ENCODE measurements at places on chromosomes 7 and 10.
A peak's percentile ranks its signal among the peaks of the same experiment; 100 is the strongest.

GRCh38 chr7:117479225-117480054, at the start of gene CFTR:
CFTR (plus strand) TSS chr7:117480025; CDS start chr7:117480095, 70 bp downstream.
- no peak for DNase-seq

- DNase-seq, result no peak
These were observed 20.5 kb downstream of the GLCCI1 start for GRCh38 chr7:7989133-7989532.

DNA sequence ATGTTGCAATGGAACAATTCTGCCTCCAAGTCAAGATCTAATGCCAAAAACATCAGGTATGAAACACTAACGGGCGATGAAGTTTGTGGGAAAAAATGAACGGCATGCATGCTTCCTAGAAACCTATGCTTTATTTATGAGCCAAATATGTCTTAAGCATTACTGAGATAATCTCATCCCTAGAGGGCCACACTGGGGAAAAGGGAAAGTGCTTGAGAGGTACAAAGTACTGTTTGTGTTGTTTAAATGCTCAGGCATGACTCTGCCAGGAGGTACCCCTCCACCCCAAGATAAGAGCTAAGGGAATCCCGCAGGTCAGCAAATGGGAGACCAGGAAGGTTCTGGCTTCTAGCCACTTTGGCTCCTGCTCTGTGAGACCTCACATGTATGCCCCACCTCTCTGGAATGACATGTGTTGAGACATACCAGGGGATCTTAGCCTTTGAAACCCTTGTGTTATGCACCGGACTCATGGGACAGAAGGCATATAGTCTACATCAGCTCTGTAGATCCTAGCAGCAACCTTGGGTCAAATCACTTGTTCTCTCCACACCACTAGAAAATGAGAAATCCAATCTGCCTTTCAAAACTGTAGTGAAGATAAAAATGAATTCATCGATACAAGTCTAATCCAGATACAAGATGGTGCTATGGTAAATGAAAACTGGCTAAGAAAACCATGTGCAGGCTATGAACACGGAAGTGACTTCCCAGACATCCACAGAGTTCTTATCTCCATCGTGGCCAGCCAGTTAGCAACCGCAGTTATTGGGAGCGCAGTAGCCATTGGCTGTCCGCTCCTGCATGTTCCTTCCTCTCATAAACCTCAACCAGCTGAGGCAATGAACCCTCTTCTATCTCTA, 61.0 kb downstream of the CREB3L2 start:
- no peak for DNase-seq

GRCh38 chr10:70879207-70879606, 9.2 kb downstream of the PCBD1 start:
- no peak for DNase-seq

DNA sequence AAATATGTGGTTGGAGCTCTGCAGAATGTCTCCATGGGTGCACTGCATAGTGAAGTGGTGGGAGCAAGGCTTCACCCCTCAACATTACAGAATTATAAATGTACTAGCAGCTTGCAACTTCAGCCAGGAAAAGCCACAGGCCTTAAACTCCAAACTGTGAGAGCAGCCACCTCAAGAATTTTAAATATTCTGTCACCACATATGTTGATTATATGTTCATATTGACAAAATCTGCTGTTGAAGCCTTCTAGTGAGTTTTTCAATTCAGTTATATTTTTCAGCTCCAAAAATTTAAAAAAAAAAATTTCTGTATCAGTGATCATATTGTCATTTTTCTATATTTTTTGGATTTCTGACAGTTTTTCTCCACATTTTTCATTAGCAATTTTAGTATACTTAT, 30.9 kb upstream of the AKR1C2 start:
- no peak for DNase-seq

DNA sequence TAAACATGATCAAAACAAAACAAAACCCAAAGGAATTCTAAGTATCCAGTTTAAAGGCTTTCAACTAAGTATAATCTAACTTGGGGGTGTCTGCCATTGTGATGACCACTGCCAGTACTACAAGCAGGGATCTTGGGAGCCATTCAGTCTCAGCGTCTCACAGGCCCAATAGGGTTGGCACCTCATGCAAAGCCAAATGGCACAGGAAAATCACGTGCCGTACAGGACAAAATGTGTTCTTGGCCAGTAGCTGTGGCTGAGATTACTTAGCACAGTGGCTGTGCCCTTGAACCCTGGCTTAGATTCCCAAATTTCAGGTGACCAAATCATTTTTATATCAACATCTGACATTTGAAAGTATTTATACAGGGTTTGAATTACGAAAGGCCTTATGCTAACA, 50.0 kb downstream of the DLD start:
- DNase-seq, result no peak

GRCh38 chr7:146565872-146566271, 449.3 kb downstream of the CNTNAP2 start:
- DNase-seq, result no peak

- no peak for DNase-seq
These were observed 318.6 kb downstream of the MALRD1 start for GRCh38 chr10:19367176-19367575.

- no peak for DNase-seq
These were observed 46.2 kb downstream of the AMZ1 start for GRCh38 chr7:2734084-2734686.

- peak; percentile 31 for DNase-seq
These were observed 209.0 kb downstream of the CACNA2D1 start for GRCh38 chr7:82234457-82235049.

GRCh38 chr7:114218283-114218682, 196.3 kb upstream of the FOXP2 start:
- DNase-seq, result no peak

DNA sequence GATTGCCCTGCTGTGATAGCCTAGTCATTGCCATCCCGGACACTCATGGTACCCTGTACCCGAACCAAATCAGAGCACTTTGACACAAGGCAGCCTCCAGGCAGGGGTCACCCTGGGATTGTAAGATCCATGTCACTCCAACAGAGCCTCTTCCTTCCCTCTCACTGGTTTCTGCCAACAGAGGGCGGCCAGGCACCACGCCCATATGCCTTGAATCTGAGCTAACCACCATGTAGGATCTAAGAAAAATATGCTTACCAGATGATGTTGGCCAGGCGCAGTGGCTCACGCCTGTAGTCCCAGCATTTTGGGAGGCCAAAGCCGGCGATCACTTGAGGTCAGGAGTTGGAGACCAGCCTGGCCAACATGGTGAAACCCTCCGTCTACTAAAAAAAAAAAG, 389.2 kb upstream of the KLF6 start:
- no peak for DNase-seq

- peak; percentile 50 for DNase-seq
These were observed 284.3 kb downstream of the SORCS3 start for GRCh38 chr10:104925232-104925851.

DNA sequence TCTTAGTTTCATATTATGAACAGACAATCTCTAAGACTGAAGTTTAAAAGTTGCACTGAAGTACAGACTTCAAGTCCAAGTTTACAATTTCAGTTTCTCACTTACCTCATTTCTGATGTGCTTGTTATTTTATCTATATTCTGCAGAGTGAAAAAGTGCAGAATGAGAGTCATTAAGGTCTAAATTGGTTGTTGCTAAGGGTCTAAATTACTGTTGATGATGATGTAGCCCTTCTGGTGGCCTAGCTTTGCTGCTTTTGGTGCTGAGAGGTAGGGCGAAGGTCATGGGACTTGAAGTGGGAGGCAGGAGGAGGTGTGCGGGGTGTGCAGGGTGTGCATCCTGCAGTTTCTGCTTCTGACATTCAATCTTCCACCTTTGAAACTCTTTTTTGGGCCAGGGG, 38.8 kb upstream of the NRP1 start:
- no peak for DNase-seq

Measured in Jurkat, Clone E6-1 (cell line).